Stimulated activated CD4-positive, alpha-beta T cell treated with anti-CD3 and anti-CD28 coated beads, TNF-alpha, amount 100 ng/mL, for 24 hours (primary cell): ENCODE measurements at places on chromosomes 4 and X.

GRCh38 chr4:165368114-165368513 lies 10.7 kb upstream of the CPE start:
- no peak for DNase-seq

DNA sequence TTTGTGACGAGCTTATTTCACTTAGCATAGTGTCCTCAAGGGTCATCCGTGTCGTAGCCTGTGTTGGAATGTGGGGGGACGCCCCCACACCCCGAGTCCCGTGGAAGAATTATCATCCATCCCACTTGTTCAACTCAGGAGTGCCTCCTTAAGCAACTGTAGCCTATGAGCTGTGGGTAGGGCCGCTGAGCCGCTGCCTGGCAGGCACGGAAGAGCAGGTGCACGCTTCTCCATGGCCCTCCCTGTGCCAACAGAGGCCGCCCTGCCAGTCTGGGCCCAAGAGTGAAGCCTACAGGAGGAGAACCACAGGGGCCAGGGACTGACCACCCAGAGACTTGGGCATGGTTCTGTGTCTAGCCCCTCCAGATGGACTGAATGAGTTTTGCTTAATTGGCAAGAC lies 2.3 kb upstream of the RGS12 start:
- no peak for DNase-seq

DNA sequence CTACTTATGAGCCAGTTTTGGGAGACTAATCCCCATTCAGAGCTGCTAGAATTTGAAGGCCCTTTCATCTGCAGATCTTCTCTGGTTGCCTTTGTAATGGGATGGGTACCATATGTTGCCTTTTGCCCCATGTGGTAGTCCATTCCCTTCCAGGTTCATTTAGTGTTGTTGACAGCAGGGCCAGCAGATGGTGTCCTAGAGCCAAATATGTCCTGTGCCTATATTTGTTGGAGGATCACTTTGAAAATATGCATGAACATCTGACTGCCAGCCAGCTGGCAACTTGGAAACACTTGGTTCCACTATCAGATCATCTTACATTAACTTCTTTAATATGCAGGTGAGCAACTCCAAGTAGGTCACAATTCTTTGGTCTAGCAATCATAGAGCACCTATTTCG lies 30.4 kb downstream of the CFAP299 start:
- peak; percentile 18 for DNase-seq

GRCh38 chr4:111187108-111187507 lies 564.2 kb upstream of the PITX2 start:
- no peak for DNase-seq

- peak; percentile 78 for DNase-seq
Measured at GRCh38 chrX:149938881-149939654, 777 bp upstream of the EOLA2 start.

GRCh38 chr4:140136509-140136908 lies 17.5 kb downstream of the MAML3 start:
- no peak for DNase-seq

- no peak for DNase-seq
Measured at GRCh38 chr4:84493092-84493850, 5.8 kb downstream of the NKX6-1 start.

- no peak for DNase-seq
Measured at GRCh38 chrX:43970528-43970927, 2.7 kb downstream of the NDP start.

GRCh38 chrX:13778916-13779315 lies 38.0 kb downstream of the GPM6B start:
- DNase-seq = no peak

DNA sequence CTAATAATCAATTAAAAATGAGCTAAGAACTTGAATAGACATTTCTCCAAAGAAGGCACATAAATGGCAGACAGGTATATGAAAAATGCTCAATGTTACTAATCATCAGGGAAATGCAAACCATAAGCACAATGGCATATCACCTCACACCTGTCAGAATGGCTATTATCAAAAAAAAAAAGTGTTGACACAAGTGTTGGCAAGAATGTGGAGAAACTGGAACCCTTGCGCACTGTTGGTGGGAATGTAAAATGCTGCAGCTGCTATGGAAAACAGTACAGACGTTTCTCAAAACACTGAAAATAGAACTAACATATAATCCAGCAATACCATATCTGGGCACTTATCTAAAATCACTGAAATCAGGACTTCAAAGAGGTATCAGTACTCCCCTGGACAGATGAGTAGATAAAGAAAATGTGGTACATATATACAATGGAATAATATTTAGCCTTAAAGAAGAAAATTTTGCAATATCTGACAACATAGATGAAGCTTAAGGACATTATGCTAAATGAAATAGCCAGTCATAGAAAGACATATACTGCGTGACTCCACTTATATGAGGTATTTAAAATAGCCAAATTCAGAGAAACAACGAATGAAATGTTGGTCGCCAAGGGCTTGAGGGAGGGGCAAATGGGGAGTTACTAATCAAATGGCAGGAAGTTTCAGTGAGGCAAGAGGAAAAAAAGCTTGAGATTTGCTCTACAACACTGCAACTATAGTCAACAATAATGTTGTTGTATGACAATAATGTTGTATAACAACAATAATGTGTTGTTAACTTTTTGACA lies 175.5 kb downstream of the WDFY3 start:
- no peak for DNase-seq

- DNase-seq = no peak
Measured at GRCh38 chrX:53022381-53022780, 26.2 kb upstream of the GPR173 start.

GRCh38 chrX:30821116-30821515 lies 67.9 kb downstream of the TAB3 start:
- no peak for DNase-seq

- DNase-seq = no peak
Measured at GRCh38 chr4:38889143-38889542, 21.5 kb downstream of the FAM114A1 start.

- DNase-seq = no peak
Measured at GRCh38 chr4:148954011-148954749, 512.0 kb upstream of the NR3C2 start.

DNA sequence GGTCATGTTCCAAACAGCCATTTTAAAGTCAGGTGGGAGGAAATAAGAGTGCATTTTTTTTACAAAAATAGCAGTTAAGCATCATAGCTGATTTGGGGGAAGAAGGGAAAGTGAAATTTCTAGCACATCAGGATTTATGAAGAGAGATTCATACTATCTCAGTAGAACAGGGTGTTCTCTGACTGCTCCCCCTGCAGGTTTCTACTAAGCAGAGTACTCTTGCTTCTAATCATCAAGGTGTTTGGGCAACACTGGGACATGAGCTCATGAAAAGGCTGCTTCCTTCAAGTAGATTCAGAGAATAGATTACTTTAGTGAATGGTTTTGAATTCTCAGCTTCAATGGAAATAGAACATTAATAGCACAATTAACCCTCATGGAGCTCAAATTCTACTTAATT lies 591.4 kb upstream of the PCDH10 start:
- no peak for DNase-seq

- no peak for DNase-seq
Measured at GRCh38 chr4:127479031-127479622, 153.6 kb upstream of the INTU start.

- DNase-seq = no peak
Measured at GRCh38 chr4:17758485-17758884, 22.9 kb downstream of the FAM184B start.

DNA sequence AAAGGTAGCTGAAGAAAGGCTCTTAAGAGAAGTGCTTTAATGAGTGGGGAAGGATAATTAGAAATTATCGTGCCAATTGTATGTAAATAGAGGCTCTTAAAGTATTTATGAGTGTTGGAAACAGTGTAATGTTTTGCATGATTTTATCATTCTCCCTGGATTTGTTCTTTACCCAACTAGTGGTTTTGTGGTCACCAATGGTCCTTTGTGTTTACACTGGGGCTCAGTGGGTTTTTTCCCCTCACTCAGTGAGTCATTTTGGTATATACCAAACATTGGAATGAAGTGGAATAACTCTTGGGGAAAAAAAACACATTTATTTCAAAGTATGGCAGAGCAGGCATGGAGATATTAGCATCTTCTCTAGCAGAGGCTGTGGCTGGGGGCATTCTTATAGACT lies 20.8 kb upstream of the LGI2 start:
- no peak for DNase-seq

DNA sequence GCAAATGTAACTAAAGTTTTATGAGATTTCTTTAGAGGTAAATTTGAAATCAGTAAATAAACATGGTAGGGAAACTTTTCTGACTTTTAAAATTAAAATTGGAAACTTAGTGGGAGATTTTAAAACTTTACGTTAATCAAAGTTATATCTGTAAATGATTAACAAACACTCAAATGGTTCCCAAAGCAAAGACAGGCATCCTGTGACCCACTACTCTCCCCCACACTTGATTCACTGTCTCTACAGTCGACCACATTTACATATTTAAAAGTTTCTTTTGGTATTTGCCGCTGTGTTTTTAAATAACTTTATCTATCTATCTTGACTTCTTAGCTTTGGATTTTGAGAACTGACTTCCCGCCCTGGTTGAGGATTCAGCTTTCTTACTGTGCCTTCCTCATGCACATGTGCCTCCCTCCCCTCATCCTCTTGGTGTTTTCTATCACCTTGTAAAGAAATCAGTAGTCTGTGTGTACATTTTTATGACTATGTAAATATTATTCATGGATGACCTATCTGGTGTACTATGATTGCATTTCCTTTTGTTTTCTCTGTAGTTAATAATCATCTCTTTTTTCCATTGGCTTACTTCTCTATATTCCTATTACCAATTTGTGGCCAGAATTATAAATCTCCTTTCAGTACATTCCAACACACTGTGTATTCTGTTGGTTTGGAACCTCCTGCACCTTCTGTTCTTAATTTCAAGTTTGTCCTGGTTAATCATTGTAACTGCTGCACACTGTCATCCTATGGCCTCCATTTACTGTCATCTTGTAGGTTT lies 72.6 kb downstream of the WWC2 start:
- no peak for DNase-seq

- no peak for DNase-seq
Measured at GRCh38 chrX:19931146-19931545, 43.7 kb upstream of the SH3KBP1 start.

DNA sequence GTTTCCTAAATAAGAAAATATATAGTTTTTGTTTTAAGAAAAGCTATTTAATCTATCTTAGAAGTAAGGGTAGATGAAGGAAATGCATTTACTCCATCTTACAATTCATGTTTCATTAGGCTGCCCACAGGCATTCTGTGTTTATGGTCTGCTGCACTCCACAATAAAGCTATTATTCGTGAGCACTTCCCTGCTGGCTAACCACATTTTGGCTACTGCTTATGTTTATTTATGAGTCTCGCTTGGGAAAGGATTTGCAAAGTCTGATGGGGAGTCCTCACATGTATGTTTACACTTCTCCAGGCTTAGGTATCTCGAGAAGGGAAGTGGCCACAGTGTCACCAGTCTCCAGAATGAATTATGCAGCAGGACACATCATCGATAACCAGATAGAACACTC lies 260.8 kb upstream of the VCX start:
- DNase-seq = no peak

GRCh38 chrX:68146054-68146453 lies 287.2 kb downstream of the OPHN1 start:
- DNase-seq = no peak

- peak; percentile 45 for DNase-seq
Measured at GRCh38 chrX:133792198-133792953, 193.0 kb downstream of the GPC3 start.

DNA sequence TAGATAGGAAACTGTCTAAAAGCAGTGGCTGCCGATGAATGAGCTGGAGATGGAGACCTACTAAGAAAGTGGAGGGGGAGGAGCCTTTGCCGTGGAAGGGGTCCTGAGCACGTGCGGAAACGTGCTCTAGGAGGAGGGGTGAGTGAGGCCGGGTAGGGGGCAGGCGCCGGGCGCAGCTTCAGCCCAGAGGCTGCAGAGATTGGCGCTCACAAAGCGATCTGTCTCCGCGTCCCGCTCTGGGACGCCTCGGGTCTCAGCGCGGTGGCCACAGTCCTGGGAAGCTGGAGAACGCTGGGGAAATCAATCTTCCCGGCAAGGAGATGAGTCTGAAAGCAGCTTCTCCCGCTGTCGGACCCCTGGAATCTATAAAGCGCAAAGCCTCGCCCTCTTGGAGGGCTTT lies 444 bp upstream of the ARHGAP6 start:
- no peak for DNase-seq

DNA sequence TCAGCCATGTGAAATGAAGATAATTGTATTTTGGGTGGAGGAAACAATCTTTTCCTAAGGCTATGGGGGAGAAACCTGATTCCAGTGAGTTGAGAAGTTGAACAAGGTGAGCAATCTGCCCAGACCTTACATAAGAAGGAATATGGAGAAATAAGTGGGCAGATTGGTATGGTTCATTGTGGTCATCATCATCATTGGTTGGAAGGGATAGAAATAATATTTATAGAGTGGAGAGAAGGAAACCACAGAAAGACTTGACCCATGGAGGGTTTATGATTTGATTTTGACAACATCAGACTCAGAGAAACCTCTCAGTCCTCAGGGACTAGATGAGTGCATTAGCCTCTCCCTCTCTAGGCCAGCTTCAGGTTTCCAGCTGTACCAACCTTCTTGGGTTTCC lies 177.9 kb upstream of the NEIL3 start:
- no peak for DNase-seq

GRCh38 chr4:39587881-39588280 lies 50.8 kb downstream of the SMIM14 start:
- no peak for DNase-seq

GRCh38 chr4:135015771-135016170 lies 814.2 kb upstream of the PABPC4L start:
- no peak for DNase-seq

DNA sequence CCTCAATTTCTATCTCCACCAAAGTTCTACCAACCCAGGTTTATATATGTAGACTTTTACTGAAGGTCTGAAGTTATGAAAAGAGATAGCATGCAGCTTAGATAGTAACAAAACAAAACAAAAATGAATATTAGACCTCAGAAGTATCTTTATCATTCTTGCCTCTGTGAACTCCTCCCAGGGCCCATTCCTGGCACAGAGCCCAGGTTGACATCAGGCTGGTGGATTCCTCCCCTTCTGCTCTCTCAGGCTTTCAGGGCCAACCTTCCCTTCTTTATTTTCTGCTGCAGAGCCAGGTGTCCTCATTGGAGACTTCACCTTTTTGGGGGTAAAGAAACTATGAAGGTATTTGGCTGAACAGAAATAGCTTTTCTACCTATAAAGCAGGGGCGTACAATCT lies 112.8 kb upstream of the PITX2 start:
- DNase-seq = no peak

- DNase-seq = no peak
Measured at GRCh38 chr4:166896254-166896653, 338.0 kb downstream of the SPOCK3 start.
